GM12878 (cell line): ENCODE measurements at places on chromosomes 11 and 22. TPM values are rescaled to one million over a fixed set of nuclear protein-coding genes. Genes with fewer than 3 reads are reported as not detected.

Gene OR8D4
- not detected in 2 replicates for polyA plus RNA-seq

Gene KCNJ4
- not detected in 2 replicates for polyA plus RNA-seq

Gene NEFH
- polyA plus RNA-seq, result 0.09 and 0.22 TPM in 2 replicates

Gene GLYATL2
- polyA plus RNA-seq, result 0.26 TPM in 1 of 2 replicates, not detected in the other

Gene GAS2
- polyA plus RNA-seq, result 35.5 and 36.4 TPM in 2 replicates

DNA sequence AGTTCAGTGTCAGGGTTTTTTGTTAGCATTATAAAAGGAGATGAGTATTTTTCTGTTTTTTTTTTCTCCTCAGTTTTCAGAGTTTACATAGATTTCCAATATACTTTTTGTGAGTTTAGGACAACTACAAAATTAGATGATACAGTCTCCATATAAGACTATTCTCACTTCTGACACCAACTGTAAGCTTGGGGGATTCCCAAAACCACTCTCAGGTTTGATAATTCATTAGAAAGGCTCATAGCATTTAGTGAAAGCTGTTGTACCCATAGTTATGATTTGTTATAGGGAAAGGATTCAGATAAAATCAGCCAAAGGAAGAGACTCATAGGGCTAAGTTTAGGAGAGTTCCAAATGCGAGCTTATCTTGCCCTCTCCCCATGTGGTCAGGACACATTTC lies 24.1 kb downstream of the CUL5 start:
- DNase-seq, result no peak

- DNase-seq, result no peak
These were observed 7.8 kb downstream of the CCDC90B start for GRCh38 chr11:83278351-83278750.

- DNase-seq, result no peak
These were observed 98.8 kb upstream of the PITPNB start for GRCh38 chr22:28017859-28018258.

DNA sequence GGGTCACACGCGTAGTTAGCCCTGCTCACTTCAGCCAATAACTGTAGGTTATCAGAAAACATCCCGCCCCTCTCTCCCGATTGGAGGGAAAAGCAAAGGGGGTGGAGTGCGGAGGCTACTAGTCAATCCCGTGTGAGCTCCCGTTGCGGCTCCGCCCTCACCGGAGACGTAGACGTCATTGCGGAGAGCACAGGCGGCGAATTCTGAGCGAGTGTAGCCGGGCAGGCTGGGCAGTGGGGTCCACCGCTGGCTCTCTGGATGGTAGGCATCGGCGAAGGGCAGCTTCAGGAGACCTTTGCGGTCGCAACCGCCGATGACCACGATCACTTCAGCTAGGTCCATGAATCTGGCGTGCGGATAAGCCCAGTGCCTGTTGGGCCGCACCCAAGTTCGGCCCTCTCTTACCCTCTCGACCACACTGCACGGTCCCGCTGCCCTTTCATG lies 4.7 kb downstream of the KLHL35 start:
- no peak for DNase-seq

GRCh38 chr22:39434721-39435120 lies 22.1 kb upstream of the MGAT3 start:
- no peak for DNase-seq
